ENCODE measurements at places on chromosomes 3 and 15.

DNA sequence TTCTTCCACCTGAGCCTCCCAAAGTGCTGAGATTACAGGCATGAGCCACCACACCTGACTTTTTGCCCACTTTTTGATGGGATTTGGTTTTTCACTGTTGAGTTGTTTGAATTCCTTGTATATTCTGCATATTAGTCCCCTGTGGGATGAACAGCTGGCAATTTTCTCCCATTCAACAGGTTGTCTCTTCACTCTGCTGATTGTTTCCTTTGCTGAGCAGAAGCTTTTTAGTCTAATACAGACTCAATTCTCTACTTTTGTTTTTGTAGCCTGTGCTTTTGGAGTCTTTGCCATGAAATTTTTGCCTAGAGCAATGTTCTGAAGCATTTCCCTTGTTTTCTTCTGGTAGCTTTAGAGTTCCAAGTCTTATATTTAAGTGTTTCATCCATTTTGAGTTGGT, 62.7 kb upstream of the MFGE8 start:
- DNase-seq = no peak

DNA sequence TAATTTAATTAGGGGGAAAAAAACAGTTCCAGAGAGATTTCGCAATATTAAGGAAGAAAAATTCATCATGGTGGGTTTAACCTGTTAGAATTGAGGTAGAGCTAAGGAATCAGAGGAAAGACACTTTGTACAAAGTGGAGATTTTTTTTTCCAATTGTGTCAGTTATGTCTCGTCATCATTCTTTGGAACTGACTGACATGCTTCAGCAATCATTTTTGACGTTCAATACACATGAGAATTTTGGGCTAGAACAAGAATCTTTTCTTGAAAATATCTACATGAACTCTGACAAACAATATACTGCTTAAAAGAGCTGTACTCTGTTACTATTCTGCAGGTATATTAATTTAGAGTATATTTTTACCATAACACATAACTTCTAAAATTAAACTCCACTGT, 878.6 kb downstream of the CADM2 start:
- no peak for DNase-seq

DNA sequence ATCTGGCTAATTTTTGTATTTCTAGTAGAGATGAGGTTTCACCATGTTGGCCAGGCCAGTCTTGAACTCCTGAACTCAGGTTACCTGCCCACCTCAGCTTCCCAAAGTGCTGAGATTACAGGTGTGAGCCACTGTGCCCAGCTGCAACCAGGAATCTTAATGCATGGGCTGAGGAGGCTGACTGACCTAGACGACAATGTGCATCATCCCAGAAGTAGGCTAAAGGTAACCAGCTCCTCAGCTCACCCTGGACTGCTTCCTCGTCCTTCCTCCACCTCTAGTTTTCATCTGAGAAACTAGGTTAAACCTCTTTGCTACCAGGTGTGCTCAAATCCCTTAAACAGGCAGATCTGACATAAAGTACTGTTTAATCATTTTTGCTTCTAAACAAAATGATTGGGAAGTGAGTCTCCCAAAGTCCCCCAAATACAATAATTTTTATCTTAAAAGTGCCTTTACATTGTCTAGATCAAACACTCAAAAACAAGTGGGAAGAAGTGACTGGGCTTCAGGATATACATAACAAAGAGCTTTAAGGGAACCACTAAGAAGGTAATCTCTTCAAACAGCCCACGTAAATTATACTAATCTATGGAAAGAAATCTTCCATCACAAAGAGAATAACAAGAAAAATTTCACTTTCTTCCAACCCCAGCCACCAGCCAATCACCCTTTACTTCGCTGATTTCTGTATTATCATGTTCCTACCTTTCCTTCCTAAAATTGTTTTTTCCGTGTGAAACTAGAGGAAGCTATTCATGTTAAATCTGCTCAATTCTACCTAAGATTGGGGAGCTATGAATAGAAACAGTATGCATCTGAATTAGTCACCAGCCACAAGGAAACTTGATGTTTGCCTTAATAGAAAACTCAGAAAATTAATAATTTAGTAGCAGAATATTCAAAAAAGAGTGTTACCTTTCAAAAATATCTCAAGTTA, 34.7 kb downstream of the IGF2BP2 start:
- no peak for DNase-seq

DNA sequence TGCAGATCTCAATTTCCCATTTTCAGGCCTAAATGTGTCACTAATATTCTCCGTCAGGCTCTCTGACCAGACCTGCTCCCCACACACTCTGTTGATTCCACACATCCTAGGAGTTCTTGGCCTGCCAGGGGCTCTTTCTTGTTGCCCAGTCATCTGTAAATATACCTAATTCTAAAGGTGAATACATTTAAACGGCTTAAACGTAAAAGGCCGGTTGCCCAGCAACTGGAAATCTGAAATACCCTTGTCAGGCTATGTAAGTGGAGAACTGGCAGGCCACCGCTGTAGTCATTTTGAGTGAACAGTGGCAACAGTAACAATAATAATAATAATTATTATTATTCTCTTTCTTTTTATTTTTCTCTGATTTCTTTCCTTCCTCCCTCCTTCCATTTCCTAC, 302.7 kb downstream of the AGBL1 start:
- DNase-seq = no peak

GRCh38 chr15:63044645-63045464, 2.3 kb downstream of the TPM1 start:
- no peak for DNase-seq

GRCh38 chr15:31080591-31081014, 20.9 kb downstream of the TRPM1 start:
- no peak for DNase-seq

- no peak for DNase-seq
Observed at GRCh38 chr3:161081633-161082032, 23.5 kb downstream of the B3GALNT1 start.

GRCh38 chr15:83991163-83991562, 244.4 kb upstream of the GOLGA6L4 start:
- no peak for DNase-seq

DNA sequence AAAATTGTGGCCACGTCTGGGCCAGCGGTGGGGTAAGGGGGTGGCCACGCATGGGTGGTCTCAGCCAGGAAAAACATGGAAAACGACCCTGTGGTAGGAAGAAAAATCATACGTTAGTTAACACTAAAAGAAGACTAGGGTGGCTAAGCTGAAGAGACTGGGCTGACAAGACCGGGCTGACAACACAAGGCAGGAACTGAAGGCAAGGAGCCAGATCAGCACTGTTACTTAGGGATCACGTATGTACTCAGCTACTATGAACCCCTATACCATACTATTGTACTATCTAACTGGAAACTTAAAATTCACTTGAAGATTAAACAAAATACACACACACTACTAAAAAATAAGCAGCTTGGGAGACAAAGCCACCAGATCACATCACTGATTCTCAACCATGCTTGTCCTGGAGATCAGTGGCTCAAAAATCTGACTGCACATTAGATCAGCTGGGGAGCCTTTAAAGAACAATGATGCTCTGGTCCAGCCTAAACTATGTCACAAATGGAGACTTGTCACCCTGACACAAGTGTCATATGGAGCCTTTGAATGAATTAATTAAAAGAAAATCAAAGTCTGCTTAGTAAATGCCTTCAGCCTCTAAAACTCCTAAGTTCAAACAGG, 442.2 kb downstream of the SHQ1 start:
- DNase-seq = no peak

DNA sequence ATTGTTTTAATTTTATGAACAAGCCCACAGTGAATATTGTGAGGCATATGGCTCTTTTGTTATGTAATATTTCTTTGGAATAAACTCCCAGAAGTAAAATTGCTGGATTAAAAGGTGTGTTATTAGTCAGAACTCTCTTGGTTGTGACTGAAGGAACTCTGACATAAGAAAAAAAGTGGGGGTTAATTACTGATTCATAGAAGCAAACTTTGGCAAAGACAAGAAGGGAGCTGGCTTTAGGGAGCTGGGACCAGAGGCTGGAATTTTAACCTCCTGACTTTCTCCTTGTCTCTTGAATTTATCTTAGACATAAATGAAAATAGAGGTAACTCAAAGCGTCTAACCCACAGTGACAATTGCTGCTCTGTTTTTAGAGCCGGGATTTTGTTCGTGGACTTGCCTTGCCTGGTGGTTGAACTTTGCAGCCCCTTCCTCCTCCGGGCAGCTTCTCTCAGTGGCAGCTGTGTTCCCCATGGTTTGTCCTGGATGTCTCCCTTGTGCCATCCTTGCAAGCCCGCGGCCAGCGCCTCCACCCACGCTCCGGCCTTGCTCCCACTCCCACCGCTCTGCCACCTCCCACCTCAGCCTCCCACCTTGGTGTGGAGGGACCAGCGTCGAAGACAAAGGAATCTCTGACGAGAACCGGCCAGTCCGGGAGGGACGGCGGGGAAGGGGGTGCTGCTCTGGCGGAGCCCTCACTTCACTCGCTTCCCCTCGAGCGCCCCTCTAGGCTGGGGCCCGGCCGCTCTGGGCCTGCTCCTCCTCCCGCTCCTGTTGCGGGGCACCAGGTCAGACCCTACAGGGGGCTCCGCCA, 28.0 kb downstream of the ARHGAP31 start:
- DNase-seq = no peak

GRCh38 chr15:52786436-52787122, 3.6 kb downstream of the ONECUT1 start:
- no peak for DNase-seq

- no peak for DNase-seq
Observed at GRCh38 chr3:28877912-28878311, 403.0 kb upstream of the RBMS3 start.

- DNase-seq = no peak
Observed at GRCh38 chr3:2354702-2355101, 256.0 kb downstream of the CNTN4 start.

GRCh38 chr3:21152555-21152954, 598.5 kb downstream of the ZNF385D start:
- no peak for DNase-seq

GRCh38 chr3:171150945-171151344, 124.4 kb upstream of the SLC2A2 start:
- DNase-seq = no peak

- DNase-seq = no peak
Observed at GRCh38 chr15:38954090-38954489, 389.5 kb upstream of the RASGRP1 start.

DNA sequence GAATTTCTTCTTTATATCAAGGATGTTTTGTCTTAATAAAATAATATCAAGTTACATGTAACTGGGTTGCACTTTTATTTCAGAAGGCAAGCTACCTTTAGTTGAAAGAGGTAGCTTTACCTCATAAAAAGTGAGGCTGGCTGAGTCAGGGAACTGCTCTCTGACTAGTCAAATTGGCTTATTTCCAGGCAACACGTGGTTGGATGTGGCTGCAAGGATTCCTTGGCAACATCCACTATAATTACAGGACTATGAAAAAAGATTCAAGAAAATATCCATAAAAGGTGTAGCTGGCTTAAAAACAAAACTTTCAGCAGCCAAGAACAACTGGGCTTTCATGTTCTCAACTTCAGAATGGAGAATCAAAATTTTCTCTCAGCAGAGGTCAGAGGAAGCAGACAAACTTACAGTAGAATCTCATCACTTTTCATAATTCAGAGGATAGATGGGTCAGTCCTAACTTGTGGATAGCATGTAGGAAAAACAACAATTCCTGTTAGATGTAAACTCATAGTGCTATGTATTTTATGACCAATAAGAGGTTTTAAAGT, 779.1 kb downstream of the MECOM start:
- DNase-seq = no peak

GRCh38 chr3:186083746-186084145, 25.1 kb downstream of the ETV5 start:
- no peak for DNase-seq

GRCh38 chr15:92904722-92905571, 4.8 kb downstream of the CHD2 start:
- DNase-seq = no peak

GRCh38 chr3:184715943-184716621, 4.2 kb upstream of the MAGEF1 start:
- DNase-seq = no peak

GRCh38 chr15:89860431-89860830, 33.4 kb downstream of the AP3S2 start:
- no peak for DNase-seq

GRCh38 chr3:133393691-133394474, 6.0 kb upstream of the BFSP2 start:
- DNase-seq = no peak

GRCh38 chr3:100437721-100438622, 36.6 kb downstream of the LNP1 start:
- DNase-seq = no peak

DNA sequence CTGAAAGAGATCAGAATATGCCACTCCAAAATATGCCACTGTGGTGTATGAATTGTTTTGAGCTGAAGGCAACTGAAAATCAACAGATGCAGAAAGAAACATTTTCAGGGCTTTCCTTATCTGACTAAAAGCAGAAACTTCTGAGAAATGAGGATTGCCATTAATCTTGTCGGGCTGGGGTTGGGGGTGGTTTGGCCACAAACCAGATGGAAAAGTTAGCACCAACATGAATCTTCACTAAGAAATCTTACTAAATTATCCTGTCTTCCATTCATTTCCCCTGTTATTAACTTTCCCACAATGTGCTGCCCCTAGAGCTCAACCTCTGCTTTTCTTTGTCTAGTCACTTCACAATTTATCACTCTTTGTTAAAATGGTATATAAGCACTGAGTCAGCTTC, 229.9 kb upstream of the GADL1 start:
- no peak for DNase-seq

DNA sequence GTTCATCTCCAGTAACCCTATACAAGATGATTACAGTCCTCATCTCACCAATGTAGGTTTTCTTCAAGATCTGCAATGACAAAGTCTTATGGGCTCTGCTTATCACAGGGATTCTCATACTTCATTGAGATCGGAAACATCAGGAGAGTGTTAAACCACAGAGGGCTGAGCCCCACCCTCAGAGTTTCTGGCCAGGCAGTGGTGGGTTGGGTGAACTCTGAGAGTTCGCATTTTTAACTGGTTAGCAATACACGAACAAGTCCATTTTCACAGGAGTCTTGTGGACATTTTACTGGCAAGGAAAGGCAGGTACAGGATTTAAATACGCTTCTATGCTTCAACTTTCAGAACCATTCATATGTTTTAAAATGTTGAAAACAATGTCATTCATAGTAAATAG, 366.7 kb upstream of the ROBO2 start:
- no peak for DNase-seq

GRCh38 chr15:70910958-70911357, 18.3 kb downstream of the LRRC49 start:
- no peak for DNase-seq
